ENCODE measurements at places on chromosomes 12 and 14.

DNA sequence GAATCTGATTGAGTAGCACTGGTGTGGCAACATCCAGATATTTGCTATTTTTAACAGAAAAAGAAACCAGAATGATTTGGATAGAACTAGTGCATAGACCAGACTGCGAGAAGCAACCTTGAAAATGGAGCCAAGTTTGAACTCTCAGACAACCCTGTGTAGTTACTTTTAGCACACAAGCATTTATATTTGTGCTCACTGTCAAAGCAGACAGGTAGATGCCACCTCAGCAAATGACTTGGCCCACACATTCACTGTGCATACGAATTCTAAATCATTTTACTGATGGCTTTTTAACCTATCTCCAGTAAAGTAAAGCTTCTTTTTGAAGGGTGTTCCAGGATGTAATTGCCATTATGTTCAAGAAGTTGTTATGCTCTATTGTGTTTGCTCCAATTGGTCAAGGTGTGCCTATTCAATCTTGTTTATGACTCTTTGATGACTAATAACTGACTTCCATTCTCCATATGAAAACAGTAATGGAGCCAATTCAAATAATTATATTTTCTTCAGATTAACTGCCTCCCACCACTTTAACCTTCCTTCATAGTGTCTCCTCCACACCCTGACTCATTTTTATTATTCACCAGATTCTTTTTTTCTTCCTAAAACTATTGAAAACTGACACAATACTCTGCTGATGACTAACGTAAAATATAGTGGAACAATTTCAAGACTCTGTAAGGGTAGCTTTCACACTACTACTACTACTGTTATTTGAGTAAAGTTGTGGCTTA is 138.5 kb downstream of the CCER1 start:
- peak; percentile 31 for DNase-seq

GRCh38 chr14:43503508-43503907 is 1003.6 kb downstream of the FSCB start:
- DNase-seq: no peak

DNA sequence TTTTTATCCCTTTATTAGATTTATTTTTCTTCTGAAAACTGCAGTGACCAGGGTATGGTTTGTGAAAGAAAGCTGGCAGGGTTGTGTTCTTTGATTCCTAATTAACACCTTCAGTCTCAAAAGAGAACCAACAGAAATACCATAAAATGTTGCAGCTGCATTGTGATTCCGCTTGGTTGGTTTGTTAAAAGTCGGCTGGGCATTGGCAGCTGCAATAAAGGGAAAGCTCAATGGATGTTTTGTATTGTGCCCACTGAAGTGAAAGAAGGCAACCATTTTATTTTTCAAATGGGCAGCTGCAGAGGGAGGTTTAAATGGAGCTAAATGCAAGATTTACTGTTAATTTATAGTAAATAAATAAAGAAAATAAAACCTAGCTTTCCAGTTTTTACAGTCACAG is 16.7 kb downstream of the LGR5 start:
- peak; percentile 53 for DNase-seq

DNA sequence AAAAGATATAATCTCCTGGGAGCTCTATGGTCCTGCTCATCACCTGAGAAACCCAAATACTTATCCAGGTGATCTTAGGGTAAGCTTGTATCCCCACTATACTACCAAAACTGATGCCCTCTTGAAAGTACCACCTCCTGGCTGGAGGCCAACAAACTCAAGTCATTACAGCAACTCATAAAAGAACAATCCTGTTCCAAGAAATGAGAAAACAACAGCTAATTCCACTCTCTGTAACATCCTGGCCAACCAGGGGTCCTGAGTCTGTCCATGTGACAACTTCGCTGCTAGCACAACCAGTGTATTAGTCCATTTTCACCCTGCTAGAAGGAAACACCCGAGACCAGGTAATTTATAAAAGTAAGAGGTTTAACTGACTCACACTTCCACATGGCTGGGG is 190.0 kb upstream of the BMP4 start:
- DNase-seq: no peak

DNA sequence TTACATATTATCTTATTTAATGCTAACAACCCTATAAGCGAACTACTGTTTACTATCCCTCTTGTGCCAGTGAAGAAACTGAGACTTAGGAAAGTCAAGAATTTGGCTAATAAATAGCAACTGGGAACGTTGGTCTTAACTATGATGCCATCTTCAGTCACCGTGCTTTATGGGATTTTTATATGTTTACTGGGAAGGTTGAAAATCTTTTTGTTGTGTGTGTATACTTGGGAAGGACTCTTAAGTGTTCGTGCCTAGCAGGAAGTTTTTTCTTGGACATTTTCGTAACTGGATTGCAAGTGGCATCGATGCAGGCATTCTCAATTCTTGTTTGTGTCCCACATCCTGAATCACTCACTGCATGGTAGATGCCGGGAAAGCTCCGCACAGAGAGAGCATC is 9.4 kb downstream of the SFSWAP start:
- DNase-seq: no peak

- peak; percentile 6 for DNase-seq
These were observed 89.2 kb downstream of the NTS start for GRCh38 chr12:85963326-85963725.

DNA sequence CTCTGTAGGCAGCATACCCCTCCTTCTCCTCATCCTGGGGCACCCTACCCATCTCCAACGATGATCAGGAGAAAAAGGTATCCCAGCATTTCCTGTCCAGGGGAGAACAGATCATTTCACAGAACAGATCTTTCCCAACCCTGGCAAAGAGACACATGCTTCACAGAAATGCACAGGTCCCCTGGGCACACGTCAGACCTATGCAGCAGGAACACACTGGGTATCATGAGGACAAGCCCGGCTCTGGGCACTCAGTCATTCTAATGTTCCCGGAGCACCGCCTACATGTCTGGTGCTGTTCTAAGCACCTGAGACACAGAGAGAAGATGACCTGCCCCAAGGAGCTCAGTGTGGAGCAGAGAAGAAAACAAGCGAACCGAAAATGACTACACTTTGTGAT is 56.2 kb downstream of the ACTN1 start:
- no peak for DNase-seq

GRCh38 chr14:94180655-94181271 is 6.6 kb downstream of the PPP4R4 start:
- peak; percentile 44 for DNase-seq

DNA sequence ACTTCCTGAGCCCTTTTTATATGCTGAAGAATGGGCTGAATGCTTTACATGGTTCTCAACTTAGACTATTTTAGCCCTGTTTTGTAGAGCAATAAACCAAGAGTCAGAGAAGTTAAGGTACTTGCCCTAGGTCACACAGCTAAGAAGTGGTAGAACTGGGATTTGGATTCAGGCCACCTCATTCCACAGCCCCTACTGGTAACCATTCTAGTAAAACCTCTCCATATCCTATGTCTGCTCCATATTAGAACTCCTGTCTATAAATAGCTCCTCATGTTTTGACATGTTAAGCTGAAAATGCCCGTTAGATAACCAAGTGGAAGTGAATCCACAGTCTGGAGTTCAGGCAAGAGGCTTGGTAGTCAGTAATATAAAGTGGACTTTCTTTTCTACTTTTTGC is 111.6 kb downstream of the HECTD4 start:
- no peak for DNase-seq

- no peak for DNase-seq
These were observed 556.7 kb downstream of the TMEM121 start for GRCh38 chr14:106083082-106083481.

DNA sequence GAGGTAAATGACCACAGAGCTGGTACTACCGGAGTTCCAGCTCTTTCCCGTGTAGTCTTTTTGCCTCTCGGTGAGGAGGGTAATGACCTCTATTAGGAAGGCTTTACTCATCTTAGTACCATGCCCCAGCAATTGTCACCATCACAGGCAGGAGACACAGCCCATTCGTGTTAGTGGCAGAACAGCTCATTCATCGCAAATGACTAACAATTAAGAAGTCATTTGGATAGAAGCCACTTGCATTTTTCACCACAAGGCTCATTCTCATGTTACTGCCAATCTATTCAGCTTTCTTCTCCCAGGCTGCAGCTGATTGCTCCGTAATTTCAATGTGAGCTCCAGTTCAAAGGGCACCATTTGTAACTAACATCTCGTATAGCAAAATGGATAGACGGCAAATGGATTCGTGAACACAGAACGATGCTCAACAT is 718.8 kb upstream of the TMEM132C start:
- peak; percentile 79 for DNase-seq

GRCh38 chr12:114974333-114974732 is 290.4 kb upstream of the TBX3 start:
- no peak for DNase-seq

- no peak for DNase-seq
These were observed 836 bp downstream of the EVL start for GRCh38 chr14:100065942-100066574.
